ENCODE measurements at places on chromosomes 7 and 10.

DNA sequence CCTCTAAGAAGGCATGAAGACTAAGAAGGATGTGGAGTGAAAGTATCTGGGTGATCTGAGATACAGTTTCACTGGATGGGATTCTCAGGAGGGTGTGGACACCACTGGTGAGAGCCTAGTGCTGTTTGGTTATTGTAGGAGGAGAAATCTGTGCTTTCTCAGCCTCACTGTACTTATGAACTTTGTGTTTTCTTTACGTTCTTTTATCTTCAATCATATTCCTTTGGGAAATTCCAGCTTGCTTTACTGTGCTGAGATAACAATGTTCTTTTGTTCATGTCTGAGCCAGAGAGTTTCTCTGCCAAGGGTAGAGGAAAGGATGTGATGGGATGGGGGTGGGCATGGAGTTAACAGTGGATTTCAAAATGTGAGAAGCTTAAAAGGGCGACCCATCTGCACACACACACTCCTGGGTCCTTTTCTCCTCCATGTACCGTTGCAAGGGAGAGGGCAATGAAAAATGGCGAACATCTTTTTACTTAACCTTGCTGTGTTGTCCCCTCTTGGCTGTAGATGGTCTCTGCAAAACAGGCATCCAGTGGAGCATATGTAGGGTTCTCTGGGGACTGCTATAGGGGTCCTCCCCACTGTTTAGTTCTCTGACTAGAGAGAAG, 25.0 kb upstream of the TAX1BP1 start:
- no peak for DNase-seq

GRCh38 chr7:74587435-74588126, 69.9 kb upstream of the GTF2I start:
- DNase-seq = peak; percentile 81

GRCh38 chr7:132575419-132575981, 770 bp downstream of the PLXNA4 start:
- DNase-seq = peak; percentile 29

DNA sequence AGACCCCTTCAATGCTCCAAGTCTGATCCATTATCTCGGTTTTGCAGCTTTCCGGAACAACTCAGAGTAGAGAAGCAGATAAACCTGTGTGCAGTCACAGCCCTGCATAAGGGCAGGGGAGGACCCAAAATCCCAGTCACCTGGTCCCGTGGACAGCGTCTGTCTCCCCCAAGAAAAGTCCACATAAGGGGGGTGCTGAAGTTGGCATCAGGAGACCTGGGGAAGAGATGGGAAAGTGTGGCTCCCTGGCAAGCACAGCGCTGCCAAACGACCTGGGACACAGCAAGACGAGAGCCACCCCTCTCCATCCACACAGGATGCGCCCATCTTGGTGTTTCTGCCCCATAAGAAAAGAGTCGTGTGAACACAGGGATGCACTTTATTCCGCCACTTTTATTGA, 27.9 kb downstream of the ASB13 start:
- DNase-seq = no peak

Measured in right lung (tissue), 10 donors.